Gastroesophageal sphincter (tissue), 4 donors: ENCODE measurements at places on chromosomes 7 and 10.

DNA sequence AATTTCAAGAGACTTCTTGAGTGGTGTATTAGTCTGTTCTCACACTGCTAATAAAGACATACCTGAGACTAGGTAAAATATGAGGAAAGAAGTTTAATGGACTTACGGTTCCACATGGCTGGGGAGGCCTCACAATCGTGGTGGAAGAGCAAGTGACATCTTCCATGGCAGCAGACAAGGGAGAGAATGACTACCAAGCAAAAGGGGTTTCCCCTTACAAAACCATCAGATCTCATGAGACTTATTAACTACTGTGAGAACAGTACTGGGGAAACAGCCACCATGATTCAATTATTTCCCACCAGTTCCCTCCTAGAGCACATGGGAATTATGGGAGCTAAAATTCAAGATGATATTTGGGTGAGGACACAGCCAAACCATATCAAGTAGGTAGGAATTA is 150.5 kb downstream of the PCDH15 start:
- H3K4me1 ChIP-seq: no peaks in the 10 kb centered on the region
- H3K36me3 ChIP-seq: no peaks in the 10 kb centered on the region
- no peak overlapping the region for H3K4me3 ChIP-seq
- no peak for ATAC-seq
- H3K27ac ChIP-seq: no peak overlapping the region

DNA sequence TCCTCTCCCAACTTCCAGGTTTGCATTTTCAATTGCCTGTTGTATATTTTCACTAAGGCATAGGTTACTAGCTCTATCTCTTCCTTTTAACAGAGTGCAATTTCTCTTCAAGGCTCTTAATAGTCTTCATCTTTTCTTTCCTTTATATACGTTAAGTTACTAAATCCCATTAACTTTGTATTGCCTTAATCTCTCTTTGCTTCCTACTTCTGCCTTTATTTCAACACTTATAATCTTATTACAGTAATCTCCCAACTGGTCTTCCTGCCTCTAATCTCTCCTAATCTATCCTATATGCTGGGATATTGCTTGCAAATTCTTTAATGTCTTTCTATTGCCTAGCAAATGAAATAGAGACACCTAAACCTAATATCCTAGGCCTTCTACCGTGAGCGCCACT is 26.1 kb downstream of the ST7 start:
- no peaks in the 10 kb centered on the region for H3K27me3 ChIP-seq
- H3K27ac ChIP-seq: no peak overlapping the region
- no peaks in the 10 kb centered on the region for H3K4me1 ChIP-seq
- no peak for ATAC-seq

DNA sequence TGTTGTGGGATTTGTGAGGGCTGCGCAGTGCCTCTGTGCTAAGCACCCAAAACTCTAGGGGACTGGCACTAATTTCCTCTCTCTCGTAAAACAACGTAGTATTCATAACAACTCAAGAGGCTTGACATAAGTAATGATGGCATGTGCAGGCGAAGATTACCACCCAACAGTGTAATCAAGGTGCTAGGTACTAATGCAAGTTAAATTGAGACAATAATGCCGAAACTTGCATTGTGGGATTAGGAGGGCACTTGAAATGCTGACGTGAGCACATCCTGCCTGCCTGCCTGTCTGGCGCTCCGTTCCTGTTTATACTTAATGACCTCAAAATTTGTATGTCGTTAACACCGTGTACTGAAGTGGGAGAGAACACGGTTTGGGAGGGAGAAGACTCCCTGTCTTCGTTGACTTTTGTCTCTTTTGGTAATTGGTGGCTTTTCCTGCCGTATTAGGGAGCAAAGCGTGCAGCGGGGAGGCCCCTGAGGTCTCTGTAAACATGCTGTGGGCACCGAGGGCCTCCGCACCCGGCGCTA is 139.0 kb downstream of the MGMT start:
- H3K27ac ChIP-seq: no peak overlapping the region
- no peaks in the 10 kb centered on the region for H3K4me1 ChIP-seq
- ATAC-seq: no peak
- no peak overlapping the region for H3K4me3 ChIP-seq
- H3K27me3 ChIP-seq: no peaks in the 10 kb centered on the region

DNA sequence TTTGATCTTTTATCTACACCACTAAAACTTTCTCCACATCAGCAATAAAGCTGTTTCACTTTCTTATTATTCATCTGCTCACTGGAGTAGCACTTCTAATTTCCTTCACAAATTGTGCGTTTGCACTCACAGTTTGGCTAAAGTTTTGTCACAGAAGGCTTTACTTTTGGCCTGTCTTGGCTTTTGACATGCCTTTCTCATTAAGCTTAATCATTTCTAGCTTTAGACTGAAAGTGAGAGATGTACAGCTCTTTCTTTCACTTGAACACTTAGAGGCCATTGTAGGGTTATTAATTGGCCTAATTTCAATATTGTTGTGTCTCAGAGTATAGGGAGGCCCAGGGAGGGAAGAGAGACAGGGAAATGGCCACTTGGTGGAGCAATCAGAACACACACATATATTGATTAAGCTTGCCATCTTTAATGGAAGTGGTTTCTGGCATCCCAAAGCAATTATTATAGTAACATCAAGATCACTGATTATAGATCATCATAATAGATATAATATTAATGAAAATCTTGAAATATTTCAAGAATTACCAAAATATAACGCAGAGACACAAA is 512.5 kb downstream of the ETV1 start:
- no peak overlapping the region for H3K4me3 ChIP-seq
- no peak overlapping the region for H3K27ac ChIP-seq
- no peaks in the 10 kb centered on the region for H3K27me3 ChIP-seq
- no peak for ATAC-seq
- no peaks in the 10 kb centered on the region for H3K36me3 ChIP-seq

GRCh38 chr7:17030559-17030958 is 148.8 kb upstream of the AGR3 start:
- ATAC-seq: no peak
- H3K4me1 ChIP-seq: no peaks in the 10 kb centered on the region
- no peak overlapping the region for H3K27ac ChIP-seq
- H3K36me3 ChIP-seq: no peaks in the 10 kb centered on the region
- no peak overlapping the region for H3K4me3 ChIP-seq

- peaks cover 15% of the 10 kb centered on the region for H3K4me1 ChIP-seq
- ATAC-seq: no peak
- no peak overlapping the region for H3K27ac ChIP-seq
- H3K4me3 ChIP-seq: no peak overlapping the region
- peaks cover 20% of the 10 kb centered on the region for H3K27me3 ChIP-seq
Measured at GRCh38 chr10:113554214-113554613, 1.4 kb downstream of the HABP2 start.

- H3K27me3 ChIP-seq: no peaks in the 10 kb centered on the region
- ATAC-seq: peak; percentile 37
- no peak overlapping the region for H3K4me3 ChIP-seq
- peaks cover 15% of the 10 kb centered on the region for H3K4me1 ChIP-seq
Measured at GRCh38 chr7:106071999-106072714, 40.0 kb downstream of the SYPL1 start.

DNA sequence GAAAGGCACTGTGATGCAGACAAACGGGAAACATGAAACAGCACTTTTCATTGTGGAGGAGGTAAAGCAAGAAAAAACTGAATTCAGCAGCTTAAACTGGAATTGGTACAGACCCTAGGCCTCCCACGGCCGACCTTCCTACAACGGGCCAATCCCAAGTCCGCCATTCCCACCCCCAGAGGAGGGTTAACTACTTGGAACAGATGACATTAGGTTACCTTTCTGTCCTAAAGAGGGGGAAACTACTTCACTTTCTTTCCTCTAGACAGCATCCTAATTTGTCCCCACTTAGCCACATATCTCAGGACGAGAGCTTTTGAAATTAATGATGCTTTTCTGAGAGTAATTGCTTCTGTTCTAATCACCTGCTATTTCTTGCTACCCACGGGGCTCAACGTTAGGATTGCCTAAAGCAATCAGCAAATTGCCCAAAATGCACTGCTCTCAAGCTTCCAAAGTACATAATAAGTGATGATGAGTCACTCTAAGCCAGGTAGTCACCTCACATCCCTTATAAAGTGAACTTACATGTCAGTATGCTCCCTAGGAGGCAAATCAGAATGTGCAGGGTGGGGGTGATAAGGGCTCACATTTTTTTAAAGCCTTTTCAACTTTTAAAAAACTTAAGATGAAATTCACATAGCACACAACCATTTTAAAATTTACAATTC is 36.7 kb downstream of the LSM5 start:
- no peaks in the 10 kb centered on the region for H3K36me3 ChIP-seq
- ATAC-seq: no peak
- H3K4me1 ChIP-seq: no peaks in the 10 kb centered on the region
- no peak overlapping the region for H3K4me3 ChIP-seq

GRCh38 chr7:24821754-24822054 is 64.4 kb upstream of the GSDME start:
- no peaks in the 10 kb centered on the region for H3K36me3 ChIP-seq
- peaks cover 18% of the 10 kb centered on the region for H3K4me1 ChIP-seq
- H3K27me3 ChIP-seq: no peaks in the 10 kb centered on the region
- H3K27ac ChIP-seq: peak overlapping the region; percentile 34

GRCh38 chr10:129860396-129860795 is 103.7 kb downstream of the EBF3 start:
- no peaks in the 10 kb centered on the region for H3K36me3 ChIP-seq
- H3K4me1 ChIP-seq: no peaks in the 10 kb centered on the region
- no peak for ATAC-seq
- H3K4me3 ChIP-seq: no peak overlapping the region
- H3K27me3 ChIP-seq: peaks cover 32% of the 10 kb centered on the region

GRCh38 chr7:91571601-91572000 is 307.4 kb downstream of the FZD1 start:
- no peaks in the 10 kb centered on the region for H3K27me3 ChIP-seq
- H3K4me3 ChIP-seq: no peak overlapping the region
- no peaks in the 10 kb centered on the region for H3K4me1 ChIP-seq
- H3K27ac ChIP-seq: no peak overlapping the region
- ATAC-seq: no peak
- H3K36me3 ChIP-seq: no peaks in the 10 kb centered on the region

DNA sequence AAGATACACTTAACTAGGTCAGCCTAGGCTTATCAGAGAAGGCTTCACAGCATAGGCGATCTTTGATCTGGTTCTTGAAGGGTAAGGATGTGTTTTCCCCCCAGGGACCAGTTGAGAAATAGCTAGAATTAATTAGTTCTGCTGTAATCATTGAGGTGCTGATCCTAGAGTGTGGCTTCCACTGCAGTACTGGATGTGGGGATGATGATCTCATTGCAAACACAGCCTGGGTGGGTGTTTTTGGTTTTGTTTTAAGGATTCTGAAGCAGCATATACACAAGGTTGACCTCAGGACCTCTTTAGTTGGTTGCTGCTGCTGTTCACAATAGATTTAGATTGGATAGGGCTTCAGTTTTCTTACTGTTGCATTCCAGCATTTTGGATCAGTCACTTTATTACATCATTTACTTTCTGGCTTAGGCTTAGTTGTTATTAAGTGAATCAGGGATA is 159.7 kb downstream of the AUTS2 start:
- H3K27ac ChIP-seq: no peak overlapping the region
- no peak overlapping the region for H3K4me3 ChIP-seq
- peak; percentile 36 for ATAC-seq
- no peaks in the 10 kb centered on the region for H3K36me3 ChIP-seq
- H3K4me1 ChIP-seq: peaks cover 3% of the 10 kb centered on the region

GRCh38 chr10:24435374-24435773 is 226.4 kb downstream of the KIAA1217 start:
- ATAC-seq: no peak
- no peak overlapping the region for H3K27ac ChIP-seq
- H3K4me3 ChIP-seq: no peak overlapping the region
- H3K4me1 ChIP-seq: no peaks in the 10 kb centered on the region

- ATAC-seq: no peak
- no peak overlapping the region for H3K27ac ChIP-seq
- H3K4me1 ChIP-seq: peaks cover 8% of the 10 kb centered on the region
- no peak overlapping the region for H3K4me3 ChIP-seq
- H3K27me3 ChIP-seq: no peaks in the 10 kb centered on the region
- no peaks in the 10 kb centered on the region for H3K36me3 ChIP-seq
Measured at GRCh38 chr10:12387561-12388210, 38.3 kb downstream of the CAMK1D start.

GRCh38 chr10:72092171-72092924 is 4.0 kb upstream of the SPOCK2 start:
- H3K27me3 ChIP-seq: peaks cover 38% of the 10 kb centered on the region
- H3K36me3 ChIP-seq: peaks cover 58% of the 10 kb centered on the region
- ATAC-seq: no peak
- H3K27ac ChIP-seq: no peak overlapping the region
- H3K4me1 ChIP-seq: peaks cover 11% of the 10 kb centered on the region

- peak within 1 kb of the TSS; percentile 91 for H3K27ac ChIP-seq
- ATAC-seq: peak; percentile 77
- peak within 1 kb of the TSS; percentile 95 for H3K4me3 ChIP-seq
- H3K36me3 ChIP-seq: no peaks in the 10 kb centered on the region
- H3K4me1 ChIP-seq: no peaks in the 10 kb centered on the region
Measured at GRCh38 chr7:135147899-135148721, at the start of gene TMEM140. TMEM140 (plus strand) TSS chr7:135148072; CDS start chr7:135164442, 16,370 bp downstream.

- H3K27me3 ChIP-seq: peaks cover 47% of the 10 kb centered on the region
- H3K4me1 ChIP-seq: no peaks in the 10 kb centered on the region
- H3K36me3 ChIP-seq: no peaks in the 10 kb centered on the region
- ATAC-seq: no peak
- H3K4me3 ChIP-seq: no peak overlapping the region
Measured at GRCh38 chr10:49647985-49648795, 31.3 kb upstream of the C10orf53 start.

DNA sequence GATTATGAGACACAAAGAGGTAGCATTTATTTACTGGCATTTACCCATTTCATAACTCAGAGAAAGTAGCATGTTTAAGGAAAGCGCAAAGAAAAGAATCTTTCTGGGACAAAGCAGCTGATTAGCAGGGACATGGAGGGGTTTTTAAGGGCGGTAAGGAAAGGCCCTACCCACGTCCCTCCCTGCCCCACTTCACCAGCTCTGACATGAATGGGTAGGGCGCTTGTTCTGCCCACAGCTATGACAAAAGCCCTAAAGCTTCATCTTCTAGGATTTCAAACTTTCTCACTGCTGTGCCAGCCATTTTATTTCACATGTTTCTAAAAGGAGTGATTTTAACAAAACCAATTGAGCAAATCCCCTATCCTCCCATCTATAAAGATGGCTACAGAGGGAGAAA is 406.9 kb upstream of the KLF6 start:
- H3K4me1 ChIP-seq: no peaks in the 10 kb centered on the region
- H3K4me3 ChIP-seq: no peak overlapping the region
- H3K27ac ChIP-seq: no peak overlapping the region
- H3K27me3 ChIP-seq: no peaks in the 10 kb centered on the region
- ATAC-seq: no peak

DNA sequence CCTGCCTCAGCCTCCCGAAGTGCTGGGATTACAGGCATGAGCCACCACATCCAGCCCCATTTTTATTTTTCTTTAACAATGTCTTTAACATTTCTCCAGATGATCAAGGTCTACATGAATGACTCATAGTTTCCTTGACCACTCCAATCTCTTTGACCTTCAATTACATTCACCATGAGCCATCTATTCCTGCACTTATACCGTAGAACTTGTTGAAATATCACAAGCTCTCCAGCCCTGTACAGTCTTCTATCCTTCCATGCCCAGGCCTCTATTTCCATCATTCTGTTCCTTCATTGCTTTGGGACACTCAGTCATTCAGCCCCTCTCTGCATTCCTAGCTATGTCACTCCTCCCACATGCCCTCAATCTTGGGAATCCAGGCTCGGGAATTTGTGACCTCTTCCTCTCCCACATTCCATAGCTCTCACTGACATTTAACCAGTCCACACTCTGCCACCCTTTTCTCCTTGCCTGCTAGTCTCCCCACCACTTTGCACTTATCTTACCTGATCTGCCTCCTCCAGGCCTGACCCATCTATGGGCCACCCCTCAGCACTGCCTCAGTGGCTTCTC is 151.8 kb upstream of the STK17A start:
- H3K27me3 ChIP-seq: no peaks in the 10 kb centered on the region
- H3K27ac ChIP-seq: no peak overlapping the region
- H3K4me3 ChIP-seq: no peak overlapping the region
- no peaks in the 10 kb centered on the region for H3K4me1 ChIP-seq
- H3K36me3 ChIP-seq: no peaks in the 10 kb centered on the region
